ENCODE measurements at places on chromosomes 16 and 17.
A peak's percentile ranks its signal among the peaks of the same experiment; 100 is the strongest.

DNA sequence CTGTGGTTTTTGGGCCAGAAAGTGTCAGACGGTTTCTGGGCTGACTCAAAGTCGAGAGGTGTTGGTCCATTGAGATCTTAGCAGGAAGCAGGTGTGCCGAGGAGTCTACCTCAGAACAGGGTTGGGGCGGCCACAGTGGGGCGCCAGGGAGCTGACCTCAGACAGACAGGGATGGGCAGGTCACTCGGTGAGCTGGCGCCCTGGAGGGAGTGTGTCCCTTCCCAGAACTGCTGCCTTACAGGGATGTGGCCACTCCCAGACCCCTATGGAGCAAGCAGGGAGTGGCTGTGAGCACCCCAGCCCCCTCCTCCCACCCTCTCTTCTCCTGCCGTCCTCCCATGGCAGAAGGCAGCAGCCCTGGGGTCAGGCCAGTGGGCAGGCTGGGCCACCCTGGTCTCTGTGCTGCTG lies 14.0 kb upstream of the DPEP1 start:
- no peak for DNase-seq

GRCh38 chr17:35763767-35764122 lies 3.1 kb downstream of the C17orf50 start:
- DNase-seq: no peak

- DNase-seq: no peak
These were observed 6.6 kb downstream of the LUC7L3 start for GRCh38 chr17:50725769-50726655.

- peak; percentile 80 for DNase-seq
These were observed at the start of gene SNAI3 for GRCh38 chr16:88686439-88687253. TSS of gene SNAI3 (minus strand) at chr16:88686507. CDS start at chr16:88686406, 101 bp downstream.

DNA sequence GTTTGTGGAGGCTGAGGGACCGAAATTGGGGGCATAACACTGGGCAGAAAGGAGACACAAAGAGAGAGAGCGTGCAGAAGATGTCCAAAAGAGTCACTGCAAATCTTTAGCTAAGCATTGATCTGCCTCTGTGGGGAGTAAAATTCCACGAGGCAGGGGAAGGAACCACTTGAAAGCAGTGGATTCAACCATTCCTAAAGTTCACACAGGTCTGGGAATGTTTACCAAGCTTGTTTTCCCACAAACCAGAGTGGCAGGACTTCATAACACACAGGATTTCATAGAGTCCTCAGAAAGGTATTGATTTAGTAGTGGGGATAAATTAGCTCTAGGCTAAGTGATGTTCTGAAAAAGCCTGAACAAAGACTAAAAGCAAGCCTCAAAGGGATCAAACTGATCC lies 66.1 kb upstream of the RPL38 start:
- no peak for DNase-seq

DNA sequence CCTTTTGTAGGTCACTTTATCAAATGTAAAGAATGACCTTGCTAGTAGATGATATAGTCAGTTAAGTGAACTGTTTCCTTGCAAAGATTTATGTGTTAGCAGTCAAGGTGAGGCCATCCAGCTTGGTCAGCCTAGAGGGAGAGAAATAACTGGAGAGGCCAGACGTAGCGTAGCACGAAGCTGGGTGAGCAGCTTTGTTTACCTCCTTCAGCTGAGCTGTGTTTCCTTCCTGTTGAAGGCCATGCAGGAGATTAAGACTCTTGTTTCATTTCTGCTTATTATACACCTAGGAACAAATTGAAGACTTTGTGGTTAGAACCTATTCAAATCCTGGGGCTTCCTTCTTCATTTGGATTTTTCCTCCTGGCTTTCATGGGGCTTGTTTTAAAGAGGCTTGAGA lies 267.1 kb downstream of the PHKB start:
- no peak for DNase-seq

GRCh38 chr17:77327181-77327565 lies 186.4 kb downstream of the SEC14L1 start:
- no peak for DNase-seq

DNA sequence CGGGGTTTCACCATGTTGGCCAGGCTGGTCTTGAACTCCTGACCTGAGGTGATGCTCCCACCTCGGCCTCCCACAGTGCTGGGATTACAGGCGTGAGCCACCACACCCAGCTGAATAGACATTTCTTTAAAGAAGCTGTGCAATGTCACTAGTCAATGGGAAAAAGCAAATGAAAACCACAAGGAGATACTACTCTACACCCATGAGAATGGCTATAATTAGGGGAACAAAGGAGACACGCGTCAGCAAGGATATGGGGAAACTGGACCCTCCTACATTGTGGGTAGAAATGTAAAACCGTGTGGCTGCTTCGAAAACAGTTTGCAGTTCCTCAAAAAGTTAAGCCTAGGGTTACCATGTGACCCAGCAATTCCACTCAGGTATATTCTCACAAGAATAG lies 103.4 kb downstream of the VPS53 start:
- DNase-seq: no peak

DNA sequence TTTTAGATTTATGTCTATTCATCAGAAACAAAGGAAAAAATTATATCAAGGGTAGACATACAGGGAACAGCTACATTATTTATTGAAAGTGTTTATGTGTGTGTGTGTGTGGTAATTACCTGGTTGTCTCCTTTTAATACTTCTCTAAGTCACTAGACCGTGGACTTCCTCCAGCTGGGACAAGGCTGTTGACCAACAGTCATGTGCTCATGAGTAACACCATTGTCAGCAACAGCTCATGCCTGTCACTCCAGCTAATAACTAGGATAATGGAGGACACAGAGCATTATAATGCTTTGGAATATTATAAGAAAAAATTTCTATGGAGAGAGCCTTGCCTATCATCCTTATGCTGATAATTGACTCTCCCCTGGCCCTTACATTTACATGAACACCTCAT lies 125.3 kb upstream of the SALL1 start:
- no peak for DNase-seq

DNA sequence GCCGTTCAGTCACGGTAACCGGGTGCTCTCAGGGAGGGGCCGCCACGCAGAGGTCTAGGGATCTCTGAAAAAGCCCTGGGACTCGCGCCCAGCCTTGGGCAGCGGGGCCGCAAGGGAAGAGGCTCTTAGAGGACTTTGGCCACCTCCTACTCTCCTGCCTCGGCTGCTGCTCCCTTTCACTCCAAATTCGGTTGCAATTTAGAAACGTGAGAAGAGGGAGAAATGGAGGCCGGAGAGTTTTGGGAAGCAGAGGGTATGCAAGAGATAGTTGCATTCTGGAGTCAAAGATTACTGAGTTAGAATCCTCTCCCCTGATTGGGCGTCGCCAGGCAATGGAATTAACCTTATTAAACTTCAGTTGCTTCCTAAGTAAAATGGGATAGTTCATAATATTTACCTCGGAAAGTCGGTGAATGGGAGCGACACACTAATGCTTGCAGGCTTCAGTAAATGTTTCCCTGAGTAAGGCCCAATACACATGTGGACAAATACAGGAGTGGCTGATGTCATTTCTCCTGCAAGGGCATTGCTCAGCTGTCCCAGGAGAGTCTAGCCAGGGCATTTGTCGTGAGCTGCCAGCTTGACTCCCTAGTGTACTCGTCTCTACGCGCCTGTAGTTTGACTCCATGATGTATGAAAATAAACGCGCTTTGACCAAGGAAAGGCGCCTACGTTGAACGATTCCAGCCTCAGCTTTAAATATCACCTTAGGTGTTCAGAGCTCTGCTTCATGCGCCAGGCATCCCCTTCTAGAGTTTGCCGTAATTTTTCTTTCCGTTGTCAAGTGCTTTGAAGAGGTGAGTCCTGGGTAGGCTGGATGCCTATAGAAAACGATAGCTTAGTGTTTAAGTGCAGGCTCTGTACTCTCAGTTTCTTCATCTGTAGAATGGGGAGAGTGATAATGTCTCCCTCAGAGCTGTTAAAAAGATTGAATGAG lies 667 bp downstream of the OGFOD1 start:
- DNase-seq: peak; percentile 20

DNA sequence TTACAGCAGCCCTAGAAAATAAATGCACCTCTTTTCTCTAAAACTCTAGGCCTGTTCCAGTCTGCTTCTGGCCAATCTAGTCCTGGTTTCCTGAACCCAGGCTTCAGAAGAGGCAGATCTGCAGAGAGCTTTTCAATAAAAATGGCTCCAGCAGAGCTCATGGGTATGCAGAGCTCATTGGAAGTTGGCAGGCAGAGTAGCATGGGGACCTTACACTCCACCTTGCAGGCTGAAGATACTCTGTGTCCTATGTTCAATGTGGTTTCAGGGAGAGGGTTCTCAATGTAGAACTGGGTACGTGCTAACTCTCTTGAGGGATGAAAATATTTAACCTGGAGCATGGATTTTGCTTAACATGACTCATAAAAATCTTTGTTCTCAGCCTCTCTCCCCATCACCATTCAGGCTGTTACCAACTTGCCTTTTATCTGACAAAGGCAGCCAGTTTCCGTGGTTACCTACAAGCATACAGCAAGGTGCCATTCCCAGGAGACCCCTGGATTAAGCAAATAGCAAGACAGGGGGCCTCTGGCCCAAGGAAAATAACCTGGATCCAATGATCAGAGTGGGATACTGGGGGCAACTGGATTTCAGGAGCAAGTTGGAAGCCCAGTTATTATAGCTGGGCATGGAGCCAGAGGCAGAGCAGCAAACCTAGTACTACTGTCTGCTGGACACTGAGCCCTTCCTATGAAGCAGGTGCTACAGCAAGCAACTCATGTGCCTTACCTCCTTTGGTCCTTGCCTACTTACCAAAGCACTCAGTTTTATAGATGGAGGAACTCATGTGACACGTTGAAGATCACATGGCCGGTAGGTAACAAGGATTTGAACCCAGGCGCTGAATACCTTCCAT lies 98.2 kb upstream of the DHX40 start:
- DNase-seq: no peak

GRCh38 chr16:56316545-56316944 lies 108.8 kb downstream of the AMFR start:
- DNase-seq: no peak

DNA sequence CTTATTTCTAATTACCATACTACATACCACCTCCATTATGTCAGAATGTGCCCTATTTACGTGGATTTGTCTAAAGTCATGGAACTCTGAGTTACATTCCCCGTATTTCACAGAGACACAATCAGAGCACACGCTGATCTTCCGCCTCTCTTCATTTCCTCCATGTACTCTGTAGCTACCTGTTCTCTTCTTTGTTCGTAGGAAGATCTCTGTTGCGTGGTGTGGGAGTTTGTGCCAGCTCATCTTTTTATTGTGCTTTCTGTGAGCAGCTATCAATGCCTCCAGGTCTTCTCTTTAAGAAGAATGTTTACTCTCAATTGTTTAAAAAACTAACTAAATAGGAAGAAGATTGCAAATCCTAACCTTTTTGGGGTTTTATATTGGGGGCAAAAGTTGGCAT lies 26.9 kb downstream of the NLRC5 start:
- no peak for DNase-seq

GRCh38 chr16:51409001-51409675 lies 258.1 kb upstream of the SALL1 start:
- DNase-seq: no peak

DNA sequence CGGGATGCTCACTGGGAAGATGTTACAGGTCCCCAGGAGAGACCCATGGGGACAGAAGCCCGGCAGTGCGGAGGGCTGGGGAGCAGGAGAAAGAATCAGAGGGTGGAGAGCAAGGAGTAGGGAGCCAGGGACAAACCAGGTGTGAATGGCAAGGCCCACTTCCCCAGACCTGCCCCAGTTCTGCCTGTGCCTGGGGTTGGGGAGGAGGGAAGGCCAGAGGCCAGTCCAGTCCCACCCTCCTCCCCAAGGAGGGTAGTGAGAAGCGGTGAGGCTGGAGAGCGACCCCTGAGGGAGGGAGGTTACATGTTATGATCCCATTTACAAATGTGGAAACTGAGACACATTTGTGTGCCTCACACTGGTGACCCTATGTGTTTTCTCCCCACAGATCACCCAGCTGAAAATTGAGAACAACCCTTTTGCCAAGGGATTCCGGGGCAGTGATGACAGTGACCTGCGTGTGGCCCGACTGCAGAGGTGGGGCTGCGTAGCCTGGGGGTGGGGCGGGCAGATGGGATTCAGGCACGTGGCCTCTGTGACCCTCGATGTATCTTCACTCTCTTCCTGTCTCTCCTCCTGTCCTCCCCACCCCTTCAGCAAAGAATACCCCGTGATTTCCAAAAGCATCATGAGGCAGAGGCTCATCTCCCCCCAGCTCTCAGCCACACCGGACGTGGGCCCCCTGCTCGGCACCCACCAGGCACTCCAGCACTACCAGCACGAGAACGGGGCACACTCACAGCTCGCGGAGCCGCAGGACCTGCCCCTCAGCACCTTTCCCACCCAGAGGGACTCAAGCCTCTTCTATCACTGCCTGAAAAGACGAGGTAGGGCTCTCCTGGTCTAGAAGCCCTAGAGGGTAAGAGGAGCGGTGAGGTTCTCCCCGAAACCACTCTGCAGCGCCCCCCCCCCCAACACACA lies 27.5 kb downstream of the TBX4 start:
- no peak for DNase-seq

DNA sequence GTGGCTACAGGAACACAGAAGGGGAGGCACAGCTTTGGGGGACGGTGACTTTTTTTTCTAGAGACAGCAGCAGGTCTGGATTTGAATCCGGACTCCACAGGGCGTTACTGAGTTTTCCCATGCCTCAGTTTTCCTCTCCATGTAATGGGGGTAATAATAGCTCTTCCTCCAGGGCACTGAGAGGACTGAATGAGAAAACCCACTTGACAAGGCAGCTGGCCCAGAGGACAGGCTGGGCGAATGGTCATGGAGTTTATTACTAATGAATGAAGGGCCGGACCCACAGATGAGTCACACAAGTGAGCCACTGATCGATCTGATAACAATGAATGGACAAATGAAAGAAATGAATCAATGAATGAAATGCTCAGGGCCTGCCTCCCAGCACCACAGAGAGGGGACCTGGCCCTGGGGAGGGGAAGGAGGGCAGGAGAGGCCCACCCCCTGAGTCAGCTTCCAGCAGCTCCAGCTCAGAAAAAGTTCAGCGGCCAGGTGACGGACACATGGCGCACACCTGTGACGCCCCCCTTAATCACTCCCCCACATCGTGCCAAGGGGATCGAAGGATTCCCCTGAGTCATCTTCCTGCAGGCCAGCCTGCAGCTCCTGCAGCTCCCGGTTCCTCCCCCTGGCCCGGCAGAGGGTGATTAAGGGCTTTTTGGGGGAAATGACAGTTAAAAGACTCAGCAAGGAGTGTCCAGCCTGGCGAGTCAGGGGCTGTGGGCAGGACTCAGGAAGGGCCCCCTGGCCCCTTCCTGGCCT lies 54.3 kb downstream of the SOCS1 start:
- no peak for DNase-seq

- DNase-seq: no peak
These were observed 384.7 kb downstream of the UTP18 start for GRCh38 chr17:51645056-51645455.
